ENCODE measurements at places on chromosomes 3 and 15. TPM values are rescaled to one million over a fixed set of nuclear protein-coding genes. Genes with fewer than 3 reads are reported as not detected.

TM6SF1 gene
- total RNA-seq = 26.8 TPM

SLC12A1 gene
- not detected for total RNA-seq

MORC1 gene
- not detected for total RNA-seq

TLE3 gene
- total RNA-seq = 56.9 TPM

GRCh38 chr15:79562403-79562815 is 130.3 kb downstream of the MINAR1 start:
- no peak overlapping the region for H3K4me3 ChIP-seq
- H3K36me3 ChIP-seq = no peaks in the 10 kb centered on the region
- H3K27ac ChIP-seq = no peak overlapping the region
- H3K4me1 ChIP-seq = no peaks in the 10 kb centered on the region
- no peaks in the 10 kb centered on the region for H3K27me3 ChIP-seq
- no peak for DNase-seq

DNA sequence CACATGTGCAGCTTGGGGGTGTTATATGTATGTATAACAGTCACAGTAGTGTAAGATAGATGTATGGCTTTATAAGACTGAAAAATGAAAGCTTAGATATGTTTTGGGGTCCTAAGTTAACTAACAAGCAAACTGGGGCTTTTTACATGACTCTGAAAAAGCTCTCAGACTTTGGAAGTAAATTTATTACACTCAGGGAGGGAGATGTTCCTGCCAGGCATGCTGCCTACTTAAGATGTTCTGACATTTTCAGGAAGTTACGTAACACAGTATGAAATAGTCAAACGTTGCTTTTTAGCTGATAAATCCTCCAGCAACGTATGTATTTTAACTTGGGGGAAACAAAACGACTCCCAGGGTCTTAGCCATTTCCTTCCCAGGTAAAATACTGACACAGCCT is 1.7 kb upstream of the IFT57 start:
- peaks cover 21% of the 10 kb centered on the region for H3K4me1 ChIP-seq
- no peaks in the 10 kb centered on the region for H3K27me3 ChIP-seq
- no peak overlapping the region for H3K4me3 ChIP-seq
- H3K36me3 ChIP-seq = no peaks in the 10 kb centered on the region
- no peak overlapping the region for H3K27ac ChIP-seq
- DNase-seq = peak; percentile 6
